ENCODE measurements at places on chromosomes 16 and 17. TPM values are rescaled to one million over a fixed set of nuclear protein-coding genes. Genes with fewer than 3 reads are reported as not detected.

Gene SLC25A19
- 6.7 TPM for total RNA-seq

DNA sequence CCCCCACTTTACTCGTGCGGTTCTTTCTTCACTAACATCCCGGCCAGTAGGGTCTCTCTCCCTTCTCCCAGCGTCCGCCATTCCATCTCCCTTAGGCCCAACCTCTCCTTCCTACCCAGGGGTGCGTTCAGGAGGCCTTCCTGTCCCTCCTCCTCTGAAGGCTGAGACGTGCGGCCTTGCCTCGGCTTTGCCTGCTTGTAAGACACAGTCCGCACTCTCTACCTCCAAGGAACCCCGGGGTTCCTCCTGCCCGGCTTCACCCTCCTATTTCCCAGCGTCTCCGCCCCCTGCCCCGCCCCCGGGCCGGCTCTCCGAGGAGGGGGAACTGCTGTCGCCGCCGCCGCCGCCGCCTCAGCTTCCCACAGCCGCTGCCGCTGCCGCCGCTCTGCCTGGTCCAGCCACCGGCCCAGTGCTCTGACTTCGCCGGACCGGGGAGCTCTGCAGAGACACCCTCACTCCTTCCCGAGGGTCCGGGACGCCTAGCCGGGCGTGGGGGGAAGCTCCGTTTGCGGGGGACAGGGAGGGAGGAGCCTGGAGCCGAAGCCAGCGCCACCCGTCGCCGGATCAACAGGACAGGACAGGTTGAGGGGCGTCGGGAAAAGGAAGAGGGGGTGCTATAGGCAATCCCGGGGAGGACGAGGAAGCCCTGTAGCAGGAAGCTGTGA lies 1.2 kb upstream of the FGF11 start:
- peaks cover 36% of the 10 kb centered on the region for H3K27me3 ChIP-seq
- peak; percentile 87 for DNase-seq
- peaks cover 65% of the 10 kb centered on the region for H3K4me1 ChIP-seq
- peaks cover 7% of the 10 kb centered on the region for H3K36me3 ChIP-seq
- peak overlapping the region; percentile 55 for H3K4me3 ChIP-seq

GRCh38 chr17:2150806-2151205 lies 95.9 kb downstream of the HIC1 start:
- H3K27ac ChIP-seq = no peak overlapping the region
- H3K27me3 ChIP-seq = no peaks in the 10 kb centered on the region
- no peak overlapping the region for H3K4me3 ChIP-seq
- no peaks in the 10 kb centered on the region for H3K4me1 ChIP-seq

Gene RAD51C
- 32.7 TPM for total RNA-seq

- no peak overlapping the region for H3K27ac ChIP-seq
- DNase-seq = no peak
- H3K4me3 ChIP-seq = no peak overlapping the region
- H3K36me3 ChIP-seq = peaks cover 78% of the 10 kb centered on the region
- no peaks in the 10 kb centered on the region for H3K27me3 ChIP-seq
Measured at GRCh38 chr16:70395345-70395901, 43.5 kb downstream of the ST3GAL2 start.

DNA sequence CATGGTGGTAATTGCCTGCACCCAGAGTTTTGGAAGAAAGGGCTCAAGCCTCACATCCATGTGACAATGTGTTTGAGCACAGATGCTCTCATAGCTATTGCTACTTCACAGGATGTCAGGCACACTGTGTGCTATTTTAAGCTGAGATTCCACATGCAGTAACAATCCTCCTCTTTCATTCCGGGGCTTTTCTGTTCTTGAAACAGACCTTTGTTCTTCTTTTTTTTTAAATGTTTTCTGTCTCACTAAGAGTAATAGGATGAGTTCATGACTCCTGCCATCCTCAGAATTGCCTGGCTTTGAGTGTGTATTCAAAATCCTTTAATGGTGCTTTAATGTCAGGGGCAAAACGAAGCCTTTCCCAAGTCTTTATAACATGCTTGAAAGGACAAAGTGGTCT lies 198.9 kb downstream of the ABCC12 start:
- no peaks in the 10 kb centered on the region for H3K27me3 ChIP-seq
- H3K36me3 ChIP-seq = no peaks in the 10 kb centered on the region
- H3K4me1 ChIP-seq = no peaks in the 10 kb centered on the region

DNA sequence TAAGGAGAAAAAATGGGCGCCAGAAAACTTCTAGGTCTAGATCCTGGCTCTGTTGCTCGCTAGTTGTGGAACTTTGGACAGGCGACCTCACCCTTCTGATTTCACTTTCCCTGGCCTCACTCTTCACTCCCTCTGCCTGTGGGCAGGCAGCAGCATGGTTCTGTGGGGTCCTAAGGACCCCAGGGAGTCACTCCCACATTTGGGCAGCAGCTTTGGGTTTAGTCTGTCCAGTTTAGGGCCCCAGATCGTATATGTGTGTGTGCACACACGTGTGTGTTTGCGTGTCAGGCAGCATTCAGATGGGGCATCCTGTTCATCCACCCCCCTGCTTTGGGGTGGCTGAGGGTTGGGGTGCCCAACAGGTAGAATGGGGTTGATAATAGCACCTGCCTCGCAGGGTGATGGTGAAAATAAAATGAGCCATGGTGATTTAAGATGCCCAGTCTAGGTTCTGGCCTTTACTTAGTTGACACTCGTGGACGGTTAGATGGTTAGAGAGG lies 102.2 kb downstream of the RAB11FIP4 start:
- H3K4me3 ChIP-seq = no peak overlapping the region
- H3K4me1 ChIP-seq = peaks cover 20% of the 10 kb centered on the region
- H3K36me3 ChIP-seq = peaks cover 2% of the 10 kb centered on the region
